ENCODE measurements at places on chromosomes 7 and 10.

GRCh38 chr10:26441491-26442214, 3.5 kb downstream of the APBB1IP start:
- no peak for DNase-seq

GRCh38 chr7:130222-130572, 62.2 kb upstream of the FAM20C start:
- DNase-seq: no peak

- DNase-seq: no peak
These were observed 150.2 kb upstream of the FZD8 start for GRCh38 chr10:35792291-35792690.

- no peak for DNase-seq
These were observed 182.0 kb downstream of the SEMA3E start for GRCh38 chr7:83466956-83467355.

GRCh38 chr10:131850383-131850870, 50.4 kb upstream of the PPP2R2D start:
- no peak for DNase-seq

DNA sequence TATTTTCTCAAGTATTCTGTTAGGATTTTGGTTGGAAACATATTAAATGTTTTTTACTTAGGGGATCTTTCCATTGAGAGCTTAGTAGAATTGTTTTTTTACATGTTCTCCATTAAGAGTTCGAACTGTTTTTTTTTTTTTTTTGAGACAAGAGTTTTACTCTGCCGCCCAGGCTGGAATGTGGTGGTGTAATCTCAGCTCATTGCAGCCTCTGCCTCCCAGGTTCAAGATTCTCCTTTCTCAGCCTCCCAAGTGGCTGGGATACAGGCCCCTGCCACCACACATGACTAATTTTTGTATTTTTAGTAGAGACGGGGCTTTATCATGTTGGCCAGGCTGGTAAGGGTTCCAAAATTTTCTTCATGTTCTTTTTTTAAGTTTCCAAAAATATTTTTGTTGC, 33.2 kb downstream of the MPLKIP start:
- no peak for DNase-seq

GRCh38 chr7:91069146-91069545, 195.1 kb upstream of the FZD1 start:
- DNase-seq: no peak

DNA sequence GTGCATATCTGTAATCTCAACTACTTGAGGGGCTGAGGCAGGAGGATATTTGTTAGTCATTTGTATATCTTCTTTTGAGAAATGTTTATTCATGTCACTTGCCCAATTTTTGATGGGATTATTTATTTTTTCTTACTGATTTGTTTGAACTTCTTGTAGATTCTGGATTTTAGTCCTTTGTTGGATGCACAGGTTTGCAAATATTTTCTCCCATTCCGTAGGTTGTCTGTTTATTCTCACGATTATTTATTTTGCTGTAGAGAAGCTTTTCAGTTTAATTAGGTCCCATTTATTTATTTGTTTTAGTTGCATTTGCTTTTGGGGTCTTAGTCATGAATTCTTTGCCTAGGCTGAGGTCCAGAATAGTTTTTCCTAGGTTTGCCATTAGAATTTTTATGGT, 44.1 kb upstream of the OSBPL3 start:
- no peak for DNase-seq

Data from activated B cell treated with CpG ODN at 0.5 μM for 24 hours (primary cell).